Activated CD4-positive, alpha-beta T cell treated with anti-CD3 and anti-CD28 coated beads, Interleukin-2, amount 50 U/mL, for 4 hours (primary cell): ENCODE measurements at places on chromosomes 1 and 21.

DNA sequence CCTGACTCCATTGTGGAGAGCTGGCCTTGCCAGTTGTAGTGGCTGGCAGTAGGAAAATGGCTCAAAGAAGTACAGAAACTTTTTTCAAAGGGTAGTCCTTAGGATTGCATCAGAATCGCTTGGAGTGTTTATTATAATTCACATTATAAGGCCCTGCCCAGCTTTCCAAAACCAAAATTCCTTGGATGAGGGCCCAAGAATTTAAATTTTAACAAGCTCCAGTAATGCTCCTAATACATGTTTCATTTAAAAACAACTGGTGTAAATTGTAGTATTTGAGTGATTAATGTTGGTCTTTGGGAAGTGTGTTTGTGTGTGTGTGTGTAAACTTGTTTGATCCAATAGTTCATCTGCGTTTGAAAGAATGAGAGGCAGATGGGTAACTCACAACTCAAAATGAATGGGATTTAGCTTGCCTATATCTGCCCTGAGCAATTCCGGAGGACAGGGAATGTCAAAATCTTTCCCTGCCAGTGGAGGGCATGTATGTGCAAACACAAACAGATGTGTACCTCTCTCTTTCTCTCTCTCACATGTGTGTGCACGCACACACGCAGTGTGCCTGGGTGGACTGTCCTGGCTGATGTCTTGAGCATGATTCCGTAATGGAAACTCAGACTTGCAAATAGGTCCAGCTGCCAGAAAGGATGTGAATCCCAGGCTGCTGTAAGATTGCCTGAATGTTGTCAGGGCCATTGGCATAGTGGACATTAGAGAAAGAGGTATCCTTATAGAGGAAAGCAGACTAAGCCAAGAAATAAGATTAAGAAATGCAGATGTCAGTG is 293.1 kb downstream of the LMX1A start:
- DNase-seq, result no peak

- no peak for DNase-seq
Observed at GRCh38 chr1:48677306-48678287, 99.1 kb downstream of the BEND5 start.

DNA sequence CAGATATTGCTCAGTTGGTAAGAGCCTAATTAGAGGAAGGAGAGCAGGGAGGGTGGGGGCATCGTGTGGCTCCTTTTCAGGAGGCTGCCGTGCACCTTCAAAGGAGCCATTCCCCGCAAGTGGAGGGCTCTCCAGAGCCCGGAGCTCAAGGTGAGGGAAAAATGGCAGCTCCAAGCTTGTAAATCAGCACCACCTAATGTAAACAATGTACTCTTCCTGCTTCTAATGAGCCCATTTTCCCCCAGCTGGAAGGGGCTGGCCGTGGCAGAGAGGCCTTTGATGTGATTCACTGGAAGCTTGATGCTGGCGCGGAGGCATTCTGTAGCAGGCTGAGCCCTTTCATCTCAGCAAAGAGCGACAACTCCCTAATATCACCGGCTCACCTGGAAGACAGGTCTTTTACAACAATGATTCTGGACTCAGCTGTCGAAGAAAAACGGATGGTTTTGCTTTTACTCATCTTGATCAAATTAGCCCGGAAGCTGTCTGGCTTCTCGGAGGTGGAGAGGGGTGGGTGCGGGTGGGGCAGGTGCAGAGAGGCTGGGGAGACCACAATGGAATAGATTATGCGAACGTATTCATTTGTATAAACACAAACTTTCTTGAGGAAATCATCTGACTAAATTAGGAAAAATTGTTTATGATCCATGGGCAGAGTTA is 112.5 kb downstream of the RRAGC start:
- no peak for DNase-seq

- peak; percentile 2 for DNase-seq
Observed at GRCh38 chr21:34707876-34708325, 39.1 kb downstream of the CLIC6 start.

DNA sequence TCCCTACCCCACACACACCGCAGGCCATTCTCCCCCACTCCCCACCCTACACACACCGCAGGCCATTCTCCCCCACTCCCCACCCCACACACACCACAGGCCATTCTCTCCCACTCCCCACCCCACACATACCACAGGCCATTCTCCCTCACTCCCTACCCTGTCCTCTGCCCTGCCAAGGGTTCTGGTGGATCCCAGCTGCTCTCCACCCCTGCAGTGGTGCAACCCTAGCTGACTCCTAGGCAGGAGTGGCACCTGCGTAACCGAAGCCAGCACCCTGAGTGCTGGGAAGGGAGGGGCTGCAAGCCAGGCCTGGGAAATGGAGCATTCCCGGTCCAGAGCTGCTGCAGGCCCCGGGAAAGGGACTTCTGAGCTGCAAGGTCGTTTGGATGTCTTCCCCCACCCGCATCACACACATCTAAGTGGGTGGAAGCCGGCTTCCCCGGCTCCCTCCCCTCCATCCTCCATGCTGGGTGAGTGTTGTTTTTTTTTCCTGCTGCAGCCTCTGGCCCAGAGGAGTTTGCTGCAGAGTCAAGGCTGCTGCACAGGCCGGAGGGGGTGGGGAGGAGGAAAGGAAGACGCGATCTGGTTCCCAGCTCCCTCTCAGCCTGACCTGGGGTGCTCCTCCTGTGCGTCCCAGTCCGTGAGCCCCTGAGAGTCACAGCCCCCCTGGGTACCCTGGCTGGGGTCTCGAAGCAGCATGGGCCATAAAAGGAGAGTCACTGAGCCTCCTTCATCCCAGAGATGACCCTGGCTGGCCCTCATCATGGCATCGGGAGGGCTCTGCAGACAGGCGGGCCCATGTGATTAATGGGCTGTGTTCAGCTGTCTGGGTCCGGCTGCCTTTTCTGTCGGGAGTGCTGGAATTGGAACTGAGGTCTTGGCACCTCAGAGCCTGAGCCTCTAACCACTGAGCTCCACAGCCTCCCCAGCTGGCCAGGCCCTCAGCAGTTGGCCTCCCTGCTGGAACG is 16.1 kb downstream of the H6PD start:
- DNase-seq, result no peak

DNA sequence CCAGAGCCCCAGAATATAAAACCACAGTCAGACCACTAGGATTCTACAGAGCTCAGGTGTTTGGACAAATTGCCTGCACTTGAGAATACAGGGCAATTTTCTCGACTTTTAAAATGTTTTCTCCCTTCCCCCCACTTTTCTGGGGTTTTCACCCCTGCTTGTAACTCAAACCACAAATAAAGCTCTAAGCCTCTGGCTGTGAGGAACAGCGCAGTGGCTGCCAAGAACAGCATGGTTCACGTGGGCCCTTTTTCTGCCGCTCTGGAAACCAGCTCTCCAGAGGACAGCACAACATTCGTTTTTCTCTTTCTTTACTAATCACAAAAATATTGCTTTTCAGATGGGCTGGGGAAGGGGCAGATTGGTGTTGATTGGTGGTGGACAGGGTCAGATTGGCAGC is 102.2 kb upstream of the JUN start:
- DNase-seq, result no peak
